T-helper 17 cell (primary cell): ENCODE measurements at places on chromosomes 5 and 9. TPM values are rescaled to one million over a fixed set of nuclear protein-coding genes. Genes with fewer than 3 reads are reported as not detected.

DNA sequence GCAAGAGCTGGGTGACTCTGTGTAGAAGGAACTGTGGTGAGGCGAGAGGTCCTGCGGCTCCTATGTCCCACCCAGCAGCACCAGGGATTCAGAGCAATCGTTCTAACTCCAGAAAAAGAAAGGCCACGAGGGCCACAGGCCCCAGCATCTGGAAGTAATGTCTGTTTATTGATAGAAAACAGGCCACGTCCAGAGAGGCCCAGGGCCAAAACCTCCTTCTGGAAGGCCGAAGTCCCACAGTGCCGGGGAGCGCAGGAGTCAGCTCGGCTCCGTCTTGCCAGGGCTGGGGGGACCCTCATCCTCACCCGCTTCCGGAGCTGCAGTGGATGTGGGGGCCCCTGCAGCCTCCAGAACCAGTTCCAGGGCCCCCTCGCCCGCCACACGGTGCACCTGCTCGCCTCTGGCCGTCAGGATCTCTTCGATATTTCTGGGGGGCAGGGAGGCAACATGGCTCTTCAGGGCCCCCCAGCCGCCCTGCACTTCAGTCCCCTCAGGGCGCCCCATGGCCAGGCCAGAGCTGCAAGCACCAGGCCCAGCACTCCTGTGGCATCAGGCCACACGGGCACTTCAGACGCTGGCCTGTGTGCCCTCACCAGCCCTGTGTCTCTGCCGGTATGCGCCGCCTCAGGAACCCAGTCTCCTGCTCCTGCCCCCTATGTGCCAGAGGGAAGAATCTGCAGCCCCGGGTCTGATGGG lies 1.6 kb downstream of the DNLZ start:
- peak overlapping the region; percentile 53 for H3K4me3 ChIP-seq
- no peaks in the 10 kb centered on the region for H3K36me3 ChIP-seq
- H3K27me3 ChIP-seq, result no peaks in the 10 kb centered on the region
- no peak overlapping the region for H3K27ac ChIP-seq

GRCh38 chr5:64019746-64020145 lies 57.5 kb upstream of the HTR1A start:
- no peak overlapping the region for H3K27ac ChIP-seq
- DNase-seq, result no peak
- H3K4me3 ChIP-seq, result no peak overlapping the region
- H3K4me1 ChIP-seq, result no peaks in the 10 kb centered on the region
- H3K27me3 ChIP-seq, result no peaks in the 10 kb centered on the region

GRCh38 chr9:135284386-135285134 lies 195.0 kb upstream of the PPP1R26 start:
- no peak for DNase-seq
- H3K27ac ChIP-seq, result no peak overlapping the region
- peaks cover 11% of the 10 kb centered on the region for H3K27me3 ChIP-seq
- peaks cover 3% of the 10 kb centered on the region for H3K4me1 ChIP-seq

DNA sequence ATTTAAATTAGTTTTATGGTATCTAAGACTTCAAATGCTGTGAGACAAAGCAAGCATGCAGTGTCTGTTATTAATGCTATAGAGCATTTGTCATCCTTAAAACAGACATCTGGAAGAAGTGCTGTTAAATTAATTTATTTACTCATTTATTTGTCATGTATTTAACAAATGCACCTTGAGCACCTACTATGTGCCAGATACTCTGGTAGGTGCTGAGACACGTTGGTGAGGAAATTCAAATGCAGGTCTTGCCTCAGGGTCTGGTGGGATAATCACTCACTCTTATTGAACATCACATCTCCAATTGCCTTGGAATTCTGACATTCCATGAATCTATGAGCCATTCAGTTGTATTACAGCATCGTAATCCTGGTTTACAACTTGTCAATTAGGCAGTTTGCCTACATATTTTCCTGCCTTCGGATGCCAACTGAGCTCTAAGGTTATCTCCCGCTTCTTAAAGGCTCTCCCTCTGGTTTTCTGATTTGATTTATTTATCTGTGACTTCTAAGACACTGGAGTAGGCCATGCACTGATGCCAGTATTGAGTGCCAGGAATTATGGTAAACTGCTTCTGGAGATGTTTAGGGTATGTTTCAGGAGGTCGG lies 56.0 kb upstream of the RPS23 start:
- H3K27ac ChIP-seq, result no peak overlapping the region
- H3K36me3 ChIP-seq, result no peaks in the 10 kb centered on the region
- no peaks in the 10 kb centered on the region for H3K4me1 ChIP-seq
- no peak for DNase-seq
- H3K4me3 ChIP-seq, result no peak overlapping the region
- peaks cover 10% of the 10 kb centered on the region for H3K27me3 ChIP-seq

DNA sequence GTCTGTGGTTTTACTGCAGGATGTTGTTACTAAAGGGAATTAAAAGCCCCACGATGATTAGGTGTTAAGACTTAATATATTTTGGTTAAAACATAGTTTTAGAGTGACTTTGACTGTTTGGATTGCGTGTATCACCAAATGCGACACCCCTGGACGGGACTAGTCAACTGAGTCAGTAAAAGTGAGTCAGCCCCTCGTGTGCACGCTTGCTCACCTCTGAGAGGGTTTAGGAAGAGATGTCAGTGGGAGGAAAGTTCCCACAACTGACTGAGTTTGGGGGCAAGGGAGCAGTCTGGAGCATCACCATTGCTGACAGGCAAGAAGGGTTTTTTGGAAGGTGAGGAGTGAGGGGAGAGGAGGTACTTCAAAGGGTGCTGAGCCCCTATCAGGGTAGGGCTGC lies 14.4 kb upstream of the DMRT3 start:
- DNase-seq, result no peak
- H3K36me3 ChIP-seq, result peaks cover 3% of the 10 kb centered on the region
- peaks cover 67% of the 10 kb centered on the region for H3K27me3 ChIP-seq
- no peak overlapping the region for H3K4me3 ChIP-seq
- H3K4me1 ChIP-seq, result no peaks in the 10 kb centered on the region
- H3K27ac ChIP-seq, result no peak overlapping the region

GRCh38 chr9:80503671-80504281 lies 932.0 kb downstream of the TLE4 start:
- no peaks in the 10 kb centered on the region for H3K36me3 ChIP-seq
- no peak overlapping the region for H3K27ac ChIP-seq
- H3K4me1 ChIP-seq, result no peaks in the 10 kb centered on the region

DNA sequence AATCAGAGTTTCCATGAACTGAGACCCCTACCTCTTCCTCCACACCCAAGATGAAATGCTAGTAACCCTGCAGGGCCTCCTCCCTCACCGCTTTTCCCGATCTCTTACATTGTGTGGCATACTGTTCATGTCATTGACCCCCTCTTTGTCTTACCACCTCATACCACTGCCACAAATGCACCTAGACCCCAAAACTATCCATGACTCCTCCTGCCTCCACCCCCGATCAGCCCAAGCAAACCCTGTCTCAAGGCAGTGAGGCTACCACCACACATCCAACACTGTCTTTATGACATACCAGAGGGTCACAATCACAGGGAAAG lies 55.7 kb downstream of the PLAC8L1 start:
- no peaks in the 10 kb centered on the region for H3K4me1 ChIP-seq
- no peak overlapping the region for H3K27ac ChIP-seq
- H3K27me3 ChIP-seq, result peaks cover 37% of the 10 kb centered on the region
- DNase-seq, result no peak
- peaks cover 2% of the 10 kb centered on the region for H3K36me3 ChIP-seq
- no peak overlapping the region for H3K4me3 ChIP-seq

DNA sequence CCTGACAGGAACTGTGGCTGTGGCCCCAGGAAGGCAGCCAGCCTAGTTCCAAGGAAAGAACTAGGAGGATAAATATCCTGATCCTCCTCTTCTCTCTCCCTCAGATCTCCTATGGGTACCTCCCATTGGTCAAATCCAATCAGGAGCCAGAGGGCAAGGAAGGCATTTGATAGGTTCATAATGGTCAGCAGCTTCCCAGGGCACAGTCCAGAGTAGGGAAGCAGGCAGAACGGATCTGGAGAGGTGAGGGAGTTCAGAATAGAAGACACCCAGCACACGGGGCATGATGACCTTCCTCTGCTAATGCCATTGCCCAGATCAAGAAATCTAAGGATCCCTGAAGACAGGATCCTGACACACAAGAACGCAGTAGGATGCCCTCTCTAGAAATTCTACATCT lies 8.6 kb downstream of the ABLIM3 start:
- DNase-seq, result no peak
- peaks cover 27% of the 10 kb centered on the region for H3K27me3 ChIP-seq
- no peaks in the 10 kb centered on the region for H3K36me3 ChIP-seq
- no peaks in the 10 kb centered on the region for H3K4me1 ChIP-seq
- H3K4me3 ChIP-seq, result no peak overlapping the region

DNA sequence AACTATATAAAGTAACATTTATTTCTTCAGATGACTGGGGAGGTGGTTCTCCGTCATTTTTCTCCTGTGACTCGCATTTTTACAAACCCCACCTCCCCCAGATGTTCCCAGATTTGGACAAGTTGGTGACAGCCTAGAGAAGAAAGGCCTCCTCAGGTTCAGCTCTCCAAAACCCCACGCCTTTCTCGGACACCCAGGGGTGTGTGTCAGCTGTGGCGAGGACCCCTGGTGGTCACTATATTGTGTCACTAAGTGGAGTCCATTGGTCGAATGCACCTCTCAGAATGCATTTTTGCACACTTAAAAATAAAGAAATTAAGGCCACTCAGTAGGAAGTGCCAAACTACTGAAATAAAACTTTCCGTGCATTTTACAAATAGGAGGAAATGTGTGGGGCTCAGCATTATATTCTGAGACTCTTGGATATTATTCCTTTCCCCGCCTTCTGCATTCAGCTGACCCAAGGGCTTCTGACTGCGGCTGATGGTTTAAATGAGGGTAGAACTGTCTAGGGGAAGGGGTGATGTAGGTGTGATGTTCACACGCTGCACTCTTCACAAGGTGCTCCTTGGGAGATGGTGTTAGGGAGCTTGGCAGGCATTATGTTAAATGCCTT lies 47.6 kb downstream of the ACO1 start:
- H3K27me3 ChIP-seq, result no peaks in the 10 kb centered on the region
- no peak overlapping the region for H3K4me3 ChIP-seq
- H3K4me1 ChIP-seq, result peaks cover 6% of the 10 kb centered on the region
- H3K27ac ChIP-seq, result no peak overlapping the region
- peaks cover 2% of the 10 kb centered on the region for H3K36me3 ChIP-seq

DNA sequence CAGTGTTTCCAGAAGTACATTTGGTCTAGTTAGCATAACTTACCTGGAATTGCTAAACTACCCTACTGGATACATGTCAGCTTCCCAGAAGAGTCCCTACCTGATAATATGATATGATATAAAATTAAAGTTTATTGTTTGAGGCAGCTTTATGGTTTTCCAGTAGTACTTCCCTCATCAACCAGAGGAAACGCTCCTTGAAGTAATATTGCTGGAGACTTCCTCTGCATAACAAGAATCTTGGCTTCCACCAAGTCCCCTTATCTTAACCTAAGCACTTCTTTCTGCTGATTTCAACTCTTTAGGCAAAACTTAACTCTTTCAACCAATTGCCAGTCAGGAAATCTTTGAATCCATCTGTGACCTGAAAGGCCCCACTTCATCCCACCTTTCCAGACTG lies 214.3 kb upstream of the PTGER4 start:
- peaks cover 1% of the 10 kb centered on the region for H3K36me3 ChIP-seq
- no peak overlapping the region for H3K27ac ChIP-seq
- no peak for DNase-seq
- no peaks in the 10 kb centered on the region for H3K27me3 ChIP-seq

Gene GFPT2
- total RNA-seq, result 2.1 TPM

Gene MTX3
- total RNA-seq, result 19.7 TPM

Gene ORM1
- total RNA-seq, result not detected
